ENCODE measurements at places on chromosomes 4 and X. TPM values are rescaled to one million over a fixed set of nuclear protein-coding genes. Genes with fewer than 3 reads are reported as not detected.

Gene PAGE2
- total RNA-seq = not detected

Gene MTTP
- under 0.01 TPM for total RNA-seq

Gene NDNF
- 0.56 TPM for total RNA-seq

Gene ART3
- not detected for total RNA-seq

Gene RAB39B
- 0.56 TPM for total RNA-seq

Gene NKX3-2
- total RNA-seq = not detected

Gene GLUD2
- total RNA-seq = 1.1 TPM

Gene RTL9
- under 0.01 TPM for total RNA-seq

Gene EDNRA
- total RNA-seq = 10.1 TPM

Gene BGN
- total RNA-seq = 43.9 TPM

Gene FGFR3
- total RNA-seq = 0.56 TPM

Gene MAGEC3
- not detected for total RNA-seq

Gene CXorf49
- not detected for total RNA-seq

Gene TMPRSS11D
- not detected for total RNA-seq

Gene GPR119
- not detected for total RNA-seq

Gene GC
- not detected for total RNA-seq

Gene BMX
- total RNA-seq = 0.56 TPM

Gene HMX1
- total RNA-seq = not detected

Gene GRPEL1
- 25.9 TPM for total RNA-seq

Gene GPR82
- not detected for total RNA-seq

Gene MAGEE1
- 0.96 TPM for total RNA-seq

Gene PRSS48
- not detected for total RNA-seq

Gene KLF8
- 1.9 TPM for total RNA-seq

Gene AMBN
- total RNA-seq = not detected

Gene ZNF275
- total RNA-seq = 7.7 TPM

Gene PLXNB3
- total RNA-seq = 4.2 TPM

Gene MAGEB3
- not detected for total RNA-seq
